ENCODE measurements at places on chromosomes 16 and 17.

DNA sequence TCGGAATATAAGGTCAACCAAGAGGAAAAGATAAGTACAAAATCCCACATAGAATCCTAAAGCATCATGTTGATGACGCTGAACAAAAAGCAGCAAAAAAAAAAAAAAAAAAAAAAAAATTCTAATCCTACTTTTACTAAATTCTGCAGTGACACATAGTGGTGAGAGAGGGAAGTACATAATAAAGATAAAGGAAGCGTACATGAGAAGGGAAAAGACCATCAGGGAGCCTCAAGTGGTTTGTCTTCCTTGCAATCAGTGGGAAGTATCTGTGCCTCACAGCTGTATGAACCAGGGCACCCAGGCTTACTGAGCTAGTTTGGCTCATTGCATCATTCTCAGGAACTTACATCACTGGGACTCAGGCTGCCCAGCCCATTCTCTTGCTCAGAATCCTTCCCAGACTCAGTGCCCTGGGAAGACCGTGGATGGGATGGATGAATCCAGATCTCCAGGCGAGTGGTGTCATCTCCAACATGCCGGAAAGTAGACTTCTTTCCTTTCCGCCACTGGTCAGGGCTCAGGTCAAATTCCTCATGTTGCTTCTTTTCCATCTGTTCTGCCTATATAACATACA, 21.2 kb downstream of the SMG6 start:
- DNase-seq: peak; percentile 62

GRCh38 chr17:75240394-75241142, 20.8 kb downstream of the GGA3 start:
- peak; percentile 24 for DNase-seq

- no peak for DNase-seq
Measured at GRCh38 chr16:9797306-9797705, 384.9 kb downstream of the GRIN2A start.

GRCh38 chr17:48048384-48049126, 396 bp downstream of the NFE2L1 start:
- DNase-seq: no peak

Data from naive thymus-derived CD8-positive, alpha-beta T cell (primary cell).